Motor neuron (in vitro differentiated cells): ENCODE measurements at places on chromosomes 1 and 21. TPM values are rescaled to one million over a fixed set of nuclear protein-coding genes. Genes with fewer than 3 reads are reported as not detected.

The CACNA1S gene
- 0.05 TPM in 1 of 2 replicates, not detected in the other for total RNA-seq

The HEYL gene
- 1.4 TPM in 1 of 2 replicates, not detected in the other for total RNA-seq

DNA sequence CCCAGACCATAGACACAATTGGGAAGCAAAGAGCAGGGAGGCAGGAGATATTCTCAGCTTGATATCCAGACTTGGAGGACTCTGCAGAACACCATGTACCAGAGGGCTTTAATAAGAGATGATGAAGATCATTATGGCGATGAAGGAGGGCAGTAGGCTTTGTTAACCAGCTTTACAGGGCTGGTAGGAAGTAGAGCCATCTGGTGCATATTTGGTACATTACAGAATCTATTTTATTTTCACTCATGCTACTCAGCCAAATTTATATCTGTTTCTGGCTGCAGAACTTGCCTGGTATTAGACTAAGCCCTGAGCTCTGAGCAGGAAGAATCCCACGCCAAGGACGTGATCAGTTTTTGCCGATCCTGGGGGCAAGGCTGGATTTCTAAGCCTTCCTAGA is 61.8 kb upstream of the SYT6 start:
- no peak for ATAC-seq

- ATAC-seq: no peak
Measured at GRCh38 chr1:56060906-56061305, 518.5 kb downstream of the PLPP3 start.

DNA sequence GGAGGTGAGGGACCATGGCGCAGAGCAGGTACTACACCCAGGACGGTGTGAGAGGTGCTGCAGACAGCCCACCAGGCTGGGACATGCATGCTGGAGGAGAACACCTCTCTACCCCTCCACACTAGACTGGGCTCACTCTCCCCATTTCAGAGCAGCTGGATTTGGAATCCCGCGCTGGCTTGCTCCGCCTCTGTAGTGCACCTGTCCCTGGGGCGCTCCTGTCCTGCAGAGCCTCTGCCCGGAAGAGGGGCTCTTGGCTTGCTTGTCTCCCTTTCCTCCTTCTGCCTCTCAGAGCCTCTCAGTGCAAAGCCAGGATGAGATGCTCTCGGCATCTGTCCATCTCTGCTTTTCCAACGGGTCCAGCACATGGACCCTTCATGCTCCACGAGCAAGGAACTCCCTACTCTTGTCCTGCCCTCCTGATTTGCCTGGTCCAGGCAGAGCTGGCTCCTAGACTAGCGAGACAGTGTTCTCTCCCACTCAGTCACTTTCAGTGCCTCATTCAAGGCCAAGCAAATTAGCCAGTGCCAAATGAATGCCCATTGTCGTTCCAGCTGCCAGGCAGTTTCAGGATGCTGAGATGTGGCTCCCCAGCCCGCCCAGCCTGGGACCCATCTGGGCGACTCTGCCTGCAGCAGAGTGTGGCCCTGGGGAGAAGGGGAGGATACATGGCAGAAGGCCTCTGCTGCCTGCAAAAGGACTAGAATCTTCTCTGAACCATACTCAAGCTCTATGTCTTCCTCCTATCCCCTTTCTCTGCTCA is 33.7 kb downstream of the CDCA8 start:
- peak; percentile 40 for ATAC-seq

DNA sequence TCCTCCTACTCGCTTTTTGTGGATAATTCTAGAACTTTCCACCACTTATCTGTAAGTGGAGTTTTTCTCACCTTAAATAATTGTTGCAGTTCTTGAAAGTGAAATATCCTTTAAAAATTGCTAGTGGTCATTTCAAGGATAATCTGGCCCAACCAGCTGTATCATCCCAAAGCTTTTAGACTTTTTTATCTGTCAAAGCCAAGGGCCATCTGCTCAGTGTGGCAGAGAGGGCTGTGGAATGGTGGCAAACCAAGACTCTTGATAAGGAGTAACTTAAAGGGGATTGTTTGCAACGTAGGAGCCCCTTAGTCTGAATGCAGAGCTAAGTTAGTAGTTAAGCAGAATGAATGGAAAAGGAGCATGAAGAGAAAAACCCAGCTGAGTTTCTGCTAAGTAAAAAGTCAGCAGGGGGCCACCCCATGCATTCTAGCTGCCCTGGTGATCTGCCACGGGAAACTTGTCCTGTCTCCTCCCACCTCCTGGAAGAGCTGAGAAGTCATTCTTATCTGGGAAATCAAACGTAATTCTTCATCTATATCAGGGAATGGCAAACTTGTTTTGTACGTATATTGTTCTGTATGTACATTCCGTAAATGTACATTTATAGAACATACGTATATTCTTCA is 169.3 kb downstream of the PRDM2 start:
- no peak for ATAC-seq

DNA sequence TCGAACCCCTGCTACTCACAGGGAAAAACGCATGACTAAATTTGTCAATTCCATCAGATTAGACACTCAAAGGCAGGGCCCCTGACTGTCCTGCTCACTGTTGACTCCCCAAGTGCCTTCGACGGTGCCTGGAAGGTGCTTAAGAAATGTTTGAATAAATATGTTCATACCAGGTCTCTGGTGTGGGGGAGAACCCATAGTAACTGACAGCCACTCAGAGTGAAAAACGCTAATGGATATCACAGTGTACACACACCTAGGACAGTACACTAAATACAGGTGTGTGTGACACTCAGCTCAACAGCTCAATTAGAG is 39.7 kb upstream of the WASF2 start:
- no peak for ATAC-seq
